ENCODE measurements at places on chromosomes 6 and 20.

- DNase-seq: no peak
Observed at GRCh38 chr6:168206661-168207274, 112.8 kb downstream of the DACT2 start.

DNA sequence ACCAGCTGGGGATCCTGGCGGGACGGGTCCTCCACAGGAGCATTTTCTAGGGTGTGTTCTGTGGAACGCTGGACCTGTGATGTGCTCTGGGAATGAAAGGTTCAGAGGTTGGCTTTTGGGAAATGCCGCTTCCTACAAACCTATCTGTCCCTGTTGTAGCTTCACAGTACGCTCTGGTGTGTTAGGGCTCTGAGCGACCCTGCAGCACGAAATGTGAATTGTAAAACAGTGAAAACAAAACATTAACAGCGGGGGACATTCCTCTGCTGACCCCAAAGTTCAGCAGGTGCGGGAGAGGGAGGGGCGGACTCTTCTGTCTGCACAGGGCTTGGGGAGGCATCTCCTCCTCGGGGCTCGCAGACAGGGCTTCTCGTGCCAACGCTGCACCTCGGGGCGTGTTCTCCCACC lies 155.9 kb downstream of the NRN1 start:
- no peak for DNase-seq

GRCh38 chr6:48658915-48659314 lies 547.9 kb upstream of the PTCHD4 start:
- no peak for DNase-seq

DNA sequence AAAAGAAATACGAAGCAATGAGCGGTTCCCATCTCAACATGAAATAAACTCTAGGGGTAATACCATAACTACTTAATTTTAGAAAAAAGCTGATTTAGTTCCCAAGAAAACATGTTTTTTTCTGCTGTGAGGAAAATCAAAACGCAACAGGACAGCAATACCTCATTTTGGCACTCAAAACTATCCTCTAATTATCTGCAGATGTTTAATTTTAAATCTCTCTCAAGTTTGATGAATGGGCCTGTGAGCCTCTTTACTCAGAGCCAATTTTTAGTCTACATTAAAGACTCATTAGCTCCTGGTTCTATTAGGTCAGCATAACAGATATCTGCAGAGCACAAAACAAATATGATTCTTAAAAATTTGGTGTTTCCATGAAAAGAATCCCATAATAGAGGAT lies 28.1 kb downstream of the RNF24 start:
- DNase-seq: no peak

DNA sequence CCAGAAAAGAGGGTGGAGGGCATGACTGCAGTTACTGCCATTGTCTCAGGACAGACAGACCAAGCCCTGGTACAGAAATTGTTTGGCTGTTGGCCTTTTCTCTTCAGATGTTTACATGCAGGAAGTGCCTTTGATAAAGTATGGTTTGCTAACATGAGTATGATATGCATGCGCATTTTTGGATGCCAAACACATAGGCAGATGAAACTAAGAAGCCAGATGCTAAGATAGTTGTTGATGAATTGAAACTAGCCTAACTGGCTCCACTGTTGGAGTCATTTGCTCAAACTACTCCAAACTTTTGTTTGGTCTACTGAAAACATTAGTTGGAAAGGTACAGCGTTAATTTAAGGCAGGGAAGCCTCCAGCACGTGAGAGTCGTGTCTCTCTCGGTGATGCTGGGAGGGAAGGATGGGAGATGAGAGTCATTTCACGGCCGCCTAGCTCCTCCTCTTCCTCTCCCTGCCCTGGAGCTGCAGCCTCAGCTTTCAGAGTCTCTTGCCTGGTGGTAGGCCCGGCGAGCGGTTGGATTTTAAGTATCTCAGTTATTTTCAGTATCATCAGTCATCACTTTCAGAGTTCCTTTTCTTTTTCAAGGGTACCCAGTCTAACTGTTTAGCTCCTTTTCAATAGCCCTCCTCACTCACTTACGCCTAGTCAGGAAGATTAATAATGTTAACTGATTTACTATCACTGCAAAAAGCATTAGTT lies 29.7 kb downstream of the RREB1 start:
- DNase-seq: no peak

GRCh38 chr6:87171938-87172633 lies 16.7 kb downstream of the ZNF292 start:
- no peak for DNase-seq

DNA sequence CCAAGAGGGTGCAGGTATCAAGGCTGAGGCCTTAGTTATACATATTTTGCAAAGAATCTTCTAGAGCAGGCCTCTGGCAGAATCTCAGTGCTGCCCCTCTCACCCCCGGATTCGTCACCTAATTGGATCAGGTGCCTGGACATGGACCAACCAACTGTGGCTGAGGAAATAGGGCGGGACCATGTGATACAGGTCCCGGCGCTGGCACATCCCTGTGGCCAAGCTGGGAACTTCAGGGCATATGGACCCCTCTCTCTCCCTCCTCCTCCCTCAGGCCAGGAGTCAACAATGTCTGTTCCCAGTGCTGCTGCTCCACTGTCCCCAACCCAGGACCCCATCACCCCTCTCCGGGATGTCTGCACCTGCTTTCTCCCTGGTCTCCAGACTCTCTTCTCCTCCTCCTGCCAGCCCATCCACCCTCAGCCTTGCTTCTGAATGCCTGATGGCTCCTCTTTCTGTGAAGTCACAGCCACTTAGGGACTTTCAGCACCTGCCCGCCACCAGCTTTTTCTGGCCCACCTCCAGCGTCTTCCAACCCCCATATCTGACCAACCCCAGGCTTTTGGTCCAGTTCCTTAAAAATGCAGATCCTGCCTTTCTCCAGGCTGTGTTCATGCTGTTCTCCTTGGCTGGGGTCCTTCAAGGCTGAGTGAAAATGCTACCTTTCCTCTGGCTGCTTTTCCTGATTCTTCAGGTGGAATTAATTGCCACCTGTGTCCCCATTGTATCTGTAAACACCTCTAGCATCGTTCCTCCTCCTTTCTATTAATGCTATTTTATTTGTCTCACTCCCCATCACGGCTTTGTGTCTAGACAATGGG lies 19.0 kb upstream of the MLN start:
- DNase-seq: no peak

DNA sequence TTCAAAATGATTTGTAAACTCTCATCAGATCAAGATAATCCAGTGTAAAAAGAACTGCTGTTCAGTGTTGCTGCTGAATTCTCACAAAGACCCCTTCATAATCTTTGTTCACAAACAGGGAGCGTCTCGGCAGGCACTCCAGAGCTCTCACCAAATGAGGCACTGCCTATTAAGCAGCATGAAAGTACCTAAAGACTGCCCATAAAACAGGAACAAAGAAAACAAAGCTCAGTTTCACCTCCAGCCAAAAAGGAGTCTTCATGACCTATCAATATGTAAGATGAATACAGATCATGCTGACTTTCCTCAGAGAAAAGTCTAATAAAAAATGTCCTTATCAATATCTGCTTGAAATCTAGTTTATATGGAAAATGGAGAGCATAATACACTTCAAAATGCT lies 41.8 kb downstream of the GPR63 start:
- no peak for DNase-seq

DNA sequence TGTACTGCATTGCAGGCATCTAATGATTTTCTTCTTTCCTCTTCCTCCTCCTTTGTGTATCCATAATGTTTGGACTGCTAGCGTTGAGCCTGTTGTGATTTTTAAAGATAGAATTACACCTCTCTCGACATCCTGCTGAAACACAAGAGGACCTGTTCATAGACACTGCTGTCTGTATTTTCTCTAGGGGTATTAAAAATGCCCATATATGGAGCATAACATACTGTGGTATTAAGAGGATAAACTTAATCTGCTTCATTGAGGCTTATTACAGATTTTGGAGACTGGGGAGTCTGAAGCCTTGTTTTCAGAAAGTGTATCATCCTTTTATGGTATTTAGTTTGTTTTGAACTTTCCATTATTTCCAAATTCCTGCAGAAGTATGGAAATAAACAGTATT lies 414.3 kb downstream of the CDKAL1 start:
- no peak for DNase-seq

DNA sequence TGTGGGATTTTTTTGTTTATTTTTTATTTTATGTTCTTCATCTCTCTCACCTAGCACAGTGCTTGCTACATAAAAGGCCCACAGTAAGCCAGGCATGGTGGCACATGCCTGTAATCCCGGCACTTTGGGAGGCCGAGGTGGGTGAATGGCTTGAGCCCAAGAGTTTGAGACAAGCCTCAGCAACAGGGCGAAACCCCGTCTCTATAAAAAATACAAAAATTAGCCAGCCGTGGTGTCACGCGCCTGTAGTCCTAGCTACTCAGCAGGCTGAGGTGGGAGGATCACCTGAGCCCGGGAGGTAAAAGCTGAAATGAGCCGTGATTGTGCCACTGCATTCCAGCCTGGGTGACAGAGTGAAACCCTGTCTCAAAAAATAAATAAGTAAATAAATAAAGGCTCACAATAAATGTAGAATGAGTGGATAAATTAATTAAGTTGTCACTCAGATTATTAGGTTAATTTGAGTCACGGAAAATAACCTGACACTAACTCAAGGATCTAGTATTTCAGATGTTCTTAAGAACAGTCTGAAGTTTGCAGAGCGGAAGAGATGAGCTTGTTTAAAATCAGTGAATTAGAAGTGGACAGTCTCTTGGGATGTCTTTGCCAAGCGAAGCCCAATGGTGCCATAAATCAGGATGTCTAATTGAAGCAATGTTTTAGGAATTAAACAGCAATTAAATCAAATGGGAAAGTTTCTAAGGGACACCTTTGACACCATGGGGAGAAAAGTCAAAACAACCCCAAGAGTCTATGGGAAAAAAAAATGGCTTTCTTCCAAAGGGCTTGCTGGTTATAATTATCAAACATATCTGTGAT lies 214.4 kb downstream of the ZNF217 start:
- no peak for DNase-seq

- no peak for DNase-seq
Observed at GRCh38 chr6:149250951-149251350, 66.6 kb upstream of the TAB2 start.

DNA sequence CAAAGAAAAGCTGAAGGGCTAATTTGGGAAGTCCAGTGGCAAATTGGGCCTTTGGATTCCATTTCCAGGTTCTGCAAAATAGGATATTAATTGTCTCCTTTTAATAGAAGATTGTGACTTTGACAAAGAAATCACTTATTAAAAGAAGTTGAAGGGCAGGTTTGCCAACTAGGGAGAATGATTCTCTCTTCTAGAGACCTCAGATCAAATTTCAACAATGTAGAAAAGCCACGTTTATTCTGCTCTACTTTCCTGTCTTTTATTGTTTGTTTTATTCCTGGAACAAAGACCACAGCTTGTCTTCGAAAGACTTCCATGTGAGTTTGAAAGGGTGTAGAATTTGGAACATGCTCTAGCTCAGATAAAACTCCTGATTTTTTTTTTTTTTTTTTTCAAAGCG lies 65.5 kb upstream of the PRL start:
- no peak for DNase-seq

GRCh38 chr6:679282-679681 lies 13.7 kb downstream of the EXOC2 start:
- no peak for DNase-seq

DNA sequence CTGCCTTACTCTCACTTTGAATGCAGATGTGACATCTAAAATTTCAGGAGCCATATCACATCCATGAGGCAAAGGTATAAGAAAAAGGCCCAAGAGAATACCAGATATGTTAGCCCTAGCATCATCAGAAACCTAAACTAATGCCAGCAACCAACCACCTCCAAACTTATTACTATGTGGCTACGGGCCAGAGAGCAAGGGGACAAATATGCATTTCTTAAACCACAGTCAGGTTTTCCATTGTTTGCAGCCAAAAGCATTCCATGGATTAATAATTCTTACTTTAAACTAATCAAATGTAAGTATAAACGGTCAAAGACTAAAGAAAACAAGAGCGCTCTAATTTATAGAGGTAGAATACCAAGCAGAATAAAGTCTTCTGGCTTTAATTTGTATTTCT lies 84.7 kb downstream of the TASP1 start:
- DNase-seq: no peak
